ENCODE measurements at places on chromosomes 4 and X. TPM values are rescaled to one million over a fixed set of nuclear protein-coding genes. Genes with fewer than 3 reads are reported as not detected.

Gene IL2
- polyA plus RNA-seq = not detected

Gene SPANXN3
- polyA plus RNA-seq = 2.8 TPM

Gene MUC7
- not detected for polyA plus RNA-seq

Gene ASB12
- polyA plus RNA-seq = 0.48 TPM

Gene SERTM2
- 3.8 TPM for polyA plus RNA-seq

Gene KLKB1
- polyA plus RNA-seq = 8.8 TPM

Gene NPNT
- polyA plus RNA-seq = 233 TPM

Gene OPRPN
- not detected for polyA plus RNA-seq

Gene MTHFD2L
- 20.0 TPM for polyA plus RNA-seq

Gene CXCL5
- polyA plus RNA-seq = 31.3 TPM

Gene CT45A3
- polyA plus RNA-seq = not detected

Gene NDNF
- 13.6 TPM for polyA plus RNA-seq

Gene CDKL5
- 6.5 TPM for polyA plus RNA-seq

Gene SLC10A7
- polyA plus RNA-seq = 9.0 TPM

Gene GAB3
- polyA plus RNA-seq = 0.50 TPM

Gene GYG2
- polyA plus RNA-seq = 44.3 TPM

Gene CCDC160
- polyA plus RNA-seq = 1.9 TPM

Gene SPANXN4
- polyA plus RNA-seq = not detected

Gene SMARCA1
- 69.0 TPM for polyA plus RNA-seq

Gene F8A3
- 11.9 TPM for polyA plus RNA-seq

Gene NALF2
- 0.38 TPM for polyA plus RNA-seq

Gene MRFAP1L1
- polyA plus RNA-seq = 60.8 TPM

Gene NAP1L3
- 32.3 TPM for polyA plus RNA-seq

Gene HERC5
- 2.2 TPM for polyA plus RNA-seq

Gene SEPTIN11
- 74.7 TPM for polyA plus RNA-seq

Gene LEF1
- polyA plus RNA-seq = 7.6 TPM

Gene MAGED4B
- polyA plus RNA-seq = 233 TPM

Gene MFAP3L
- polyA plus RNA-seq = 2.9 TPM

Gene GJB1
- 98.2 TPM for polyA plus RNA-seq

Gene CFAP97
- polyA plus RNA-seq = 16.5 TPM

Gene TLL1
- 0.21 TPM for polyA plus RNA-seq

Gene SH3BGRL
- polyA plus RNA-seq = 76.9 TPM

Gene TEX13C
- polyA plus RNA-seq = not detected
